ENCODE measurements at places on chromosomes 1 and 21.
A peak's percentile ranks its signal among the peaks of the same experiment; 100 is the strongest.

GRCh38 chr1:117596023-117596720 is 9.7 kb upstream of the TENT5C start:
- no peak for DNase-seq

GRCh38 chr1:231384696-231385415 is 37.2 kb downstream of the EGLN1 start:
- no peak for DNase-seq

GRCh38 chr21:46050668-46051378 is 47.1 kb upstream of the COL6A2 start:
- no peak for DNase-seq

GRCh38 chr1:21955058-21955457 is 17.9 kb upstream of the HSPG2 start:
- DNase-seq, result no peak

DNA sequence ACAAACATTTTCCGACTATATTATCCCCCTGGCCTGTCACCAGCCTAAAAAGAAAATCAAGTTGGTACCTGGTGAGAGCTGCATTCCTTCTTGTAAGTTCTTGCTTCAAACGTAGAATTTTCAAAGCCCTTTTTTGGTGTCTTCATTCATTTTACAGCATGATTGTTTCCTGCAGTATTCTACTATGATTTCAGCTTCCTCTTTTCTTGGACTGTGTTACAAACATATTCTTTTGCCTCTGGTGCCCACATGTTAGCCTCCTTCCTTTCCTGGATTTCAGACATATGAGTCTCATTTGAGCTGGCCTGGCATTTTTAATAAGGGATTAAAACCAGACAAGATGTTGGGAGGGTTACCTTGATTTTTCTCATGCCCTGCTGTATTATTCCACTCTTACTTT is 142.5 kb downstream of the PIGK start:
- no peak for DNase-seq

DNA sequence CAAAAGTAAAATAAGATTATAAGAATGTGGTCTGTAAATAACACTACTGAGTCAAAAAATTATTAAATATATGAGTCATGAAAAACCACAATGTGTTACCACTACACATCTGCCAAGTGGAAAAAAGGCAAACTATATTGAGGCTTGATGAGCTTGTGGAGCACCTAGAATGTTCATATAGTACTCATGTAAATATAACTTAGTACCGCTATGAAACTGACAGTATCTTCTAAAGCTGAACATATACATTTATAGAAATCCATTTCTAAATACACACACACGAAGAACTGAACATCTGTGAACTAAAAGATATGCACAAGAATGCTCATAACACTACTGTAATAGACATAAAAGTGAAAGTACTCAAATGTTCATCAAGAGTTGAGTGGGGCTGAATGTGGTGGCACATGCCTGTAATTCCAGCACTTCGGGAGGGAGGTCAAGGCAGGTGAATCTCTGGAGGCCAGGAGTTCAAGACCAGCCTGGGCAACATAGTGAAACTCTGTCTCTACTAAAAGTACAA is 18.5 kb upstream of the GBP3 start:
- DNase-seq, result peak; percentile 88

DNA sequence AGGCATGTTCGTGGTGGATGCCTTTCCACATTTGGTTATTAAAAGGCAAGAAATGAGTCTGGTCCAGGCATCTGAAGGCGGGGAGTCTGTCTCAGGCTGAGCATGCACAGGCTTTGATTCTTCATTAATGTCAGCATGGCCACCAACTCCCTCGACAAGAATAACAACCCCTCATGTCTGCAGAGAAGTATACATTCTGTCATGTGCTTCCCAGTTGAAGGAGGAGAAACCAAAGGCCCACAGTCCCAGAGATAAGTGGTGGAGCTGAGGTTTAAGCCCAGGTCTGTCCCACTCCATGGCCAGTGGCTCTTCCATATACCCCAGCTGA is 61.6 kb upstream of the LAPTM5 start:
- no peak for DNase-seq

DNA sequence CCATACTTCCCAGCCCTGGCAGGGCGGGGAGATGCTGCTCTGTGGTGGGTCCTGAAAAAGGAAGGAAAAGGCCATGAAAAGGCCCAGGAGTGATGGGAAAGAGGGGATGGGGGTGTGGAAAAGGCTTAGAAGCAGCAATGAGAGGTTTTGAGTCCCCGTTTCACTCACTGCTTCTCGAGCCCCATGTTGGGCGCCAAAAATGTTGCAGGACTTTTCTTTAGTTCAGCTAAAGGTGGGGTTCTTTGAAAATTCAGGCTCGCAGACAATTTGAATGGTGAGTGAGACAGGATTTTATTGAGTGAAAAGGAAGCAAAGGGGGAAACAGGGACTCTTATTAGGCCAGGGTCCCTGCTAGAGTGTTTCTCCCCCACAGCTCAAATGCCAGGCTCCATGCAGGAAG is 93.1 kb downstream of the MRPS6 start:
- DNase-seq, result no peak

DNA sequence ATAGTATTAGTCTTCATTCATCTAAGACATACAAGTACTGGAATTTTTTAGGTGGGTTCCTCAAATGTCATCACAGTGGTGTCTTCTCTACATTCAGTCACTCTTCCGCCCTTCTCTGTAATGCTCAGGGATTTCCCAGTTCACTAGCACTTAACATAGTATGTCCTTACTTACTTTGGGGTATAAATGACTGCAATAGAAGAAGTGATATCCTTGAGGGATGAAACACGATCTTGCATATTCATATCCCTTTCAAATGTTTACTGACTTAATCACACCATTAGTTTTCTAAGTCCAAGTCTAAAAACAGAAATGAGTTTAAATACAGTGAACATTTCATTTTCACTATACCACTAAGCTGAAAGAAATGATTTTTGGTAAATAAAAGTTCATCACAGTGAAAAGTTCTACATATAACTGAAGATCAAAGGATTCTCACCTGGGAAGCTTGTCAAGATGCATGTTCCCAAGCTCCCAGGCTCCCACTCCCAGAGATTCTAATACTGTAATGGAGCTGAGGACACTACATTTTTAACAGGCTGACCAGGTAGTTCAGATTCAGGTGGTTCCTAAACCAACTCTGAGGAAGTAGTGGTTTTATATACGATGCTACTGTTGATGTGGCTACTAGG is 29.7 kb downstream of the MRPL39 start:
- no peak for DNase-seq

DNA sequence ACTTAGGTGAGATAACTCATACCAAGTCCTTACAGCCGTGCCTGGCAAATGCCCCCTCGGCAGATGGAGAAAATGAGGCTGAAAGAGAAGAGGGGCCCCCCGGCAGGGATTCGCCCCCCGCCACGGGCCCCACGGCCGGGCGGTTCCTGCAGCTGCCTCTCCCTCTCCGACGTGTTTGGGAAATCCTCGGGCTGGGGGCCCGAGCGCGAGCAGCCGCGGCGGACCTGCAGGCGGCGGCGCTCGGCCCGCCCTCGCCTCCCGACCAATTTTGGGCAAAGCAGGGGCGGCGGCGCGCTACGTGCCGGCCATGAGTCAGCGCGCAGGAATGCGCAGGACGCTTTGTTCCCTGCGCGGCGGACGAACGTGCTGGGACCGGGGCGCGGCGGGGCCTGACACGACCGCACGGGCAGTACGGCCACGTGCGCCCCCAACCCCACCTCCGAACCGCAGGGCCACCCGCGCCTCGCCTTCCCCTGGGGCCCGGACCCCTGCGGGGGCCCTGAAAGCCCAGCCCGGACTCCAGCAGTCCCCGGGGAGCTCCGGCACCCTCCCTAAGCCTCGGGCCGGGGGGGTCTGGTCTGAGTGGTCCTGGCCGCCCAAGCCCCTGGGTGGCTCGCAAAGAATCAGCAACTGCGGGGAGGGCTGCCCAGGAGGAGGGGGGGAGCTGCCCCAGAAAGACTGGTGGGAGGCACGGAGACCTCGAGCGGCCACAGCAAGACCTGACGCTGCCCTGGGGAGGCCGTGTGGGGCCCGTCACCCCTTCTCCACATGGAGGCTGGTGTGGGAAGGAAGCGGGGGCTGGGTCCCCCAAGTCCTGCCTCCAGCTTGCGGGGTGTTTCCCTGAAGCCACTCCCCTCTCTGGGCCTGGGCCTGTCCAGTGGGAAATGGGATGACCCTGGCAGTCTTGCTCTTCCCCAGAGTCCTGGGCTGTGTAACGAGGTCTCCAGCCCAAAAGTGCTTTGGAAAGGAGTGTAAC is 11.9 kb upstream of the EDN2 start:
- peak; percentile 56 for DNase-seq

DNA sequence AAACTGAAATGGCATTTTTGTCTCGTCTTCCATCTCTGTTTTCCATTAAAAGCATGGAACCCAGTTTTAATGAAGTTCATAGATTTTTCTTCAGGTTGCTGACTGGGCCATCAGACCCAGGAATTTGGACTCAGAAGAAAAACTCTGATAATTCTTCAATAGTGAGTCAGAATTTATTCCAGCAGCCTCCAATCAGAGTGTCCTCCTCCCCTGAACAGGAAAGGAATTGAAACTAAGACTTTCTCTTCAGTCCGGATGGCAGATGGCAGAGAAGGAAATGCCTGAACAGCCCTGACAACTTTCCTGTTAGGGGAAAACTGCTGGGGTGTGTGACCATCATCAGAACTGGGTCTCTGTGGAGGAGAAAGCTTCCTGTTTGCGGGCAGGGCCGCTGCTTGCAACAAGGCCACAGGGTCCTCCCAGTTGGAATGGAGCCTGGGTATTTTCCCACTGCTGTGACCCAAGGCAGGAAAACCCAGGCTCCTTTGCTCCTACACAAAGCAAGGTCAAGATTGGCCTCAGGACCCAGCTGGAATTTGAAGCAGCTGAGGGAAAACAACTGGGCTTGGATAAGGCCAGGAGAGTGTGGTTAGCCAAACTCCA is 20.7 kb downstream of the CD34 start:
- no peak for DNase-seq

DNA sequence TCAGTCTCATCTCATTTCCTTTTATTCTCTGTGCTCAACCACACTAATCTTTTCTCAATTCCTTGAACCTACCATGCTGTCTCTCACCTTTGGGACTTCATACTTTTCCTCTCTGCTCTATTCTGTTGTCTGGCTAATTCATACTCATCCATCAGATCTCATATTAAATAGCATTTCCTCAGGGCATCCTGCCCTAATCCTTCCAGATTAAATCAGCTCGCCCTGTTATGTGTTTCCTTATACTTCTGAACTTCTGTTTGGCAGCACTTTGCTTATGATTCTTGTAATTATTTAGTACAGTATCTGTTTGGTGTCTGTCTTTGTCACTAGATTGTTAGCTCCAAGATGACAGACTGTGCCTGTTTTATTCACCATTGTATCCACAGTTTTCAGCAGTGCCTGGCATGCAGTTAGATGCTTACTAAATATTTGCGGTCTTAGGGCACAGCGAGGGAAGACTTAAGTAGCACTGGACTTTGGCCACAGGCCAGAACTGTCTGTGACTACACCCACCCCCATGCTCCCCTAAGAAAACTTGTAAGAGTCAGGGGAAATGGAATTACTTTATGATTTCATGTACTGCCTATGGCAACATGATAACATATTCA is 9.9 kb upstream of the CAP1 start:
- no peak for DNase-seq

DNA sequence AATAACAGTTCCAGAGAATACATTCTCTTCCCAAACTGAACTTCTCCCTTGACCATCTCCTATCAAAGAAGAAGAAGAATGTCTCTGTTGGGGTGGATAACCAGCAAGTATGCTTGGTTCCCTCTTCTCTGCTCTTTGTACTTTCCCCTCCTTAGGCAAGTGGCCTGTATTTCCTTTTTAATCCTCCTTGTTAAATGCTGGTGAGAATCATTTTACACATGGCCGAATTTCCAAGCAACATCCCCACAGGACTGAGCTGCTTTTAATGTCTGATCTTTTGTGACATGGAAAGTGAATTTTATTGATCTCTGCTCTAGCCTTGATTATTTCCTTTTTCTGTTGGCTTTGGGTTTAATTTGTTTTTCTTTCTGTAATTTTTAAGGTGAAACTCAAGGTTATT is 336.7 kb downstream of the DUSP10 start:
- no peak for DNase-seq

GRCh38 chr1:6530504-6531160 is 23.7 kb downstream of the NOL9 start:
- DNase-seq, result no peak

DNA sequence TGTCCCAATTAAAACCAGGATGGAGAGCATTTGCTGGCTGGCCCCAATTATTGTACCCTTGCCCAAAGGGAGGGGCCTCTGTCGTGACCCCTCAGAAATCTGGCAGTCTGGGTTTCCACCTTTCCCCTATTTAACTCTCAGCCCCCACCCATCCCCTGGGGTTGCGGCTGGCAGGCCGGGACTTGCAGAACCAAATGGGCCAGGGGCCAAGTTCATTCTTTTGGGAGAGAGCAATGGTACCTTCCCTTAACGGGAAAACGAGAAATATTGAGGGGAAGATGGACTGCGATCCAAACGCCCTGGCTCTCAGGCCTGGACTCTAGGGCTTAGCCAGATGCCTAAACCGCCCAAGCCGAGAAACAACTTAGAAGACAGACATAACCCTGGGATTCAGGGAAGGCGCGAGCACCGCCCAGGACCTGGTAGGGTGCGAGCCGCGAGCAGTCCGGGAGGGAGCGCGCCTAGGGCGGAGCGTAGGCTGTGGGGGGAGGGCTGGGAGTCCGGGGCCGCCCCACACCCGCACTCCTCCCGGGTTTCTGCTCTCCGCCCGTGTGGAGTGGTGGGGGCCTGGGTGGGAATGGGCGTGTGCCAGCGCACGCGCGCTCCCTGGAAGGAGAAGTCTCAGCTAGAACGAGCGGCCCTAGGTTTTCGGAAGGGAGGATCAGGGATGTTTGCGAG is at the start of gene SLC27A3:
Gene SLC27A3, plus strand, starts transcription at position 628 of the 678 bp plus-strand sequence. CDS start 91 bp downstream, outside the sequence.
- peak; percentile 18 for DNase-seq

DNA sequence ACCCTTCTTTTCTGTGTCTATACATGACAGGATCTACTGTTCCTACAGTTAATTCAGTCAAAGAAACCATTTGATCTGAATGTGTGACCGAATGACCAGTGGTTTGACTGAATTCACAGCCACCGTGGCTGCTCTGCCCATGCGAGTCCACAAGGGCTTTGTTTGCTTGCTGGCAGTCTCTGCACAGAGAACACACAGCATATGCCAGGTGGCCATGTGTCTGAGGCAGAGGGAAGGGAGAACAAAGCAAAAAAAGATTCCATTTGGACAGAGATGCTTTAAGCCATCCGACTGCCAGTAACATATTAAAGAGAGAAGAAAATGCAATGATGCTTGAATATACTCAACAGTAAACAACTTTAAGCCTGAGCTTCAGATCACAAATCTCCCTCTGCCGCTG is 737.8 kb upstream of the CXADR start:
- DNase-seq, result no peak

- DNase-seq, result no peak
These were observed 5.5 kb upstream of the PPIE start for GRCh38 chr1:39733161-39733560.

DNA sequence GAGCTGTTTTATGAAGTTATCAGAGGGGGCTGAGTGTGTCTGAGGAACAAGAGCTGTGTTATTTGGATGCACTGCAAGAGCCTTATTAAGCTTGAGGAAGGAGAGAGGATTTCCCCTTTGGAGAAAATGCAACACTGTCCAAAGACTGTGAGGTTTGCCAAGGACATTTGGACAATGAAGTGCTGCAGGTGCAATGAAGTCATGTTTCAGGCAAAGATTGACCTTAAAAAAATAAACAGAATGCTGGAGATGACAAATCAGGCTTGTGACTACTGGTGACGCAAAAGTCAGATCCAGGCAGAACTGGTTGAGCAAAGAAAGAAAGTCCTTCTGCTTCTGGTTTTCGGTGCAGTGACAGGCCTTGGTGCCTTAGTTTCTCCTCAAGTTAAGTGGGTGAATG is 125.2 kb upstream of the KIAA0040 start:
- DNase-seq, result no peak

- no peak for DNase-seq
These were observed 359.6 kb upstream of the PTBP2 start for GRCh38 chr1:96361961-96362360.
